Activated CD4-positive, alpha-beta T cell treated with anti-CD3 and anti-CD28 coated beads, Interleukin-2, Interleukin-6, amounts not matched to agents 100 ng/mL and 50 ng/mL, durations not matched to agents 16 hours and 8 hours (primary cell): ENCODE measurements at places on chromosomes 12 and 14.

DNA sequence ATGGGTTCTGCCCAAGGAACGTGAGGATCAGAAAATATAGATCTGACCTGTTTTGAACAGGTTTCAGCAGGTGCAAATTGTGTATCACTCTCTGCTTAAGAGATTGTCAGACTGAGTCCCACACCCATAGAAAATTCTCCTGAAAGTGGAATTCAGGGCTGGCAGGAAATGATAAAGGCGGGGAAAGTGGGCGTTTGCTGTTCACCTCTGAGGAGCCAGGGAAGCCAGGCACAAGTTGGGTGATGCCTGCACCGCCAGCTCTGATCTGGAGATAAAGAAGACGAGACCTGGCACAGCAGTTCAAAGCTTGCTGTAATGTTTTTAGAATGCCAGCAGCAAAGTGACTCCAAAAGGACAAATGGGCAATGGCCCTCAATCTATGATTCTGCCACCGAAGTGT, 356.5 kb upstream of the SOX5 start:
- no peak for DNase-seq

DNA sequence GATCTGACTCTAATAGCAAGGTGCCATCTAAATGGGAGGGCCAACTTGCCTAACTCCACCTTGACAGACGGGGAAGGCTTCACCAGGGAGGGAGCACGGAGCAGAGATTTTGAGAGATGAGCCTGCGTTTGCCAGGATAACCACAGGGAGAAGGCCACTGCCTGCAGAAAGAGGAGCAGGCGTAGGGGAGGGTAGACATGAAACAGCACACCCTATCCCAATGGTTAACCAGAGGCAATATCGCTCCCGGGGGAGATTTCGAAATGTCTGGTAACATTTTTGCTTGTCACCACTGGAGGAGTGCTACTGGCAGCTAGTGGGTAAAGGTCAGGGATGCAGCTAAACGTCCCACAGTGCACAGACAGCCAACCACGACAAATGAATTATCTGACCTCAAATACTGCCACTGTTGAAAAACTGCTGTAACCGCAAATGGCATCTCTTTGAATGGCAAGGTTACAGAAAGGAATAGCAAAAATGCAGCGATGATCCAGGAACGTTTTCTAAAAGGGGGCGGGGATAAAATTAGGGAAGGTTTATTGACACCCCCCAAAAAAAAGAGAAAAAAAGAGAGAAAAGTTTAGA, 126.0 kb upstream of the ATF7IP start:
- peak; percentile 71 for DNase-seq

DNA sequence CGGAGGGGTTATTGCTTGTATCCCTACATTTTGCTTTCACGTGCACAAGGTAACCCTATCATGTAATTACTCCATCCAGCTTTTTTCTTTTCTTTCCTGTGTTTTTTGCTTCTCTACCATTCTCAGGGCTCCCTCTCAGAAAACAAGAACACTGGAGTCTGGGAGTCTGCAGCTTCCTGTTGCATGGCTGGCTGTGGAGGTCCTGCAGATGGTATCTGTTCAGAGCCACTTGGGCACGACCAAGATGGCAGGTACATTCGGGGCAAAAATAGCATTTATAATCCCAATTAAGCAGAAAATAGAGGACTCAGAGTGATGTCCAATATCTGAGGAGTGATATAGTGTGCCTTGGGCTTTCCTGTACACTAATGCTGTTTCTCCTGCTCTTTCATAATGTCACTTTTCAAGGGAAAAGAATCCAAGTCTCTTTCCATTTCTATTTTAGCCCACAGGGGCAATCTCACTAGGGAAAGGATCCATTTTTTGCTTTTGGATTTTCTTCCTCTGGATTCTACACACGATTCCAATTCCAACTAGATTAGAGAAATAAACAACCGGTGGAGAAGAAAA, 3.2 kb upstream of the NUMB start:
- no peak for DNase-seq

DNA sequence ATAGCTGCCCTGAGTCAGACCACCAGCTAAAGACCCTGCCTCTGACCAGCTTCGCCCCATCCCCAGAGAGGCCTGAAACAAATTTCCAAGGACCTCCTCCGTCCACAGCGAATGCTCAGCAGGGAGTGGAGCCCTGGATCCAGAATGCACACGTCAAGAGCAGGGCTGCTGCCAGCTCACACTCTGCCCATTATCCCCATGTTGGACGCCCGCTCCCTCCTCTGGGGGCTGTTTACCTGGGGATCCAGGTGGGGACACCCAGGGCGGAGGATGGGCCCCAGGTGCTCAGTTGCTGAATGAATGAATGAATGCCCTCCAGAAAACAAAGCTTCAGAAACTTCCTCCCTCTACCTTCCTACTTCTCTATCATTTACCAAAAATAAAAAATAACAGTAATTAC, 18.1 kb downstream of the BCL11B start:
- no peak for DNase-seq

DNA sequence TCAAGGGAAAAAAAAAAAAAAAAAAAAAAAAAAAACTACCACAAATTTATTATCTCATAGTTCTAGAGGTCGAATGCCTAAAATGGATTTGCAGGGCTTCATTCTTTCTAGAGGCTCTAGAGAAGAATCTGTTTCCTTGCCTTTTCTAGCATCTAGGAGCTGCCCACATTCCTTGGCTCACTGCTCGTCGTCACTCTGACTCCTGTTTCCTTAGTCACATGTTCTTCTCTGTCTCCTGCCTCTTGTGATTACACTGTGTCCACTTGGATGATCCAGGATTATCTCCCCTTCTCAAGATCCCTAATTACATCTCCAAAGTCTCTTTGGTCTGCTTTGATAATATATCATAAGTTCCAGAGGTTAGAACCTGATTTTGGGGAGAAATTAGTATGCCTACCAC, 88.7 kb downstream of the HECTD1 start:
- DNase-seq: no peak

- DNase-seq: no peak
These were observed 40.4 kb downstream of the EGLN3 start for GRCh38 chr14:33910435-33910834.

DNA sequence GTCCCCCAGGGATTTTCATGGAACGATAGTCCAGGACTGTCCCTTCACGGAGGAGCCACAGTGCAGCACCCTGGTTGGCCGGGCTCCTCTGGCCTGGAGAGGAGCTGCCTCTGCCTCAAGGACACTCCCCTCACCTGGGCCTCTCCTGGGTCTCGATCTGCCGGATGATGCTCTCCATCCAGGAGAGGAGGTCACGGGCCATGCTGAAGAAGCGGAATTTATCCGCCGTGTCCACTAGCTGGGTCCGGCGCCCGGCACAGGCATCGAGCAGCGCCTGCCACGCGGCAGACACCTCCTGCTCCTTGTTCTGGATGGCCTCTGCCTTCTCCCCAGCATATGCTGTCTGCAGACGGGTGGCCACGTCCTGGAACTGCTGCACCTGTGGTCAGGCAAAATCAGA, 66.5 kb downstream of the PLEKHG3 start:
- DNase-seq: no peak

DNA sequence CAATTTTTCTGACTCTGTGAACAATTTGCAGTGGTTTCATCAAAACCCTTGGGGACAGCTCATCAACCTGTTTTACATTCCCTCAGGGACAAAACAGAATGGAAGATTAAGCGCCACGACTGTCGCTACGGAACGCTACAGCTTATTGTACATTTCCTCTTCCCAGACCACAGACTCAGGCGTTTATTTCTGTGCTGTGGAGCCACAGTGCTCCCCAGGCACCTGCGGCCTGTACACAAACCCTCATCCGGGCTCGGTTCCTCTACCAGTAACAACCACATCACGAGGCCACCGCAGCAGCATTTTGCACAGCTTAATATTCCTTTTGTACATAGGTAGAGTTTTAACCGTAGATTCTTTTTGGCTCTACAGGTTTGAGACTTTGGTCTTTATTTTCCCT, 397.4 kb upstream of the OR4E1 start:
- peak; percentile 57 for DNase-seq

DNA sequence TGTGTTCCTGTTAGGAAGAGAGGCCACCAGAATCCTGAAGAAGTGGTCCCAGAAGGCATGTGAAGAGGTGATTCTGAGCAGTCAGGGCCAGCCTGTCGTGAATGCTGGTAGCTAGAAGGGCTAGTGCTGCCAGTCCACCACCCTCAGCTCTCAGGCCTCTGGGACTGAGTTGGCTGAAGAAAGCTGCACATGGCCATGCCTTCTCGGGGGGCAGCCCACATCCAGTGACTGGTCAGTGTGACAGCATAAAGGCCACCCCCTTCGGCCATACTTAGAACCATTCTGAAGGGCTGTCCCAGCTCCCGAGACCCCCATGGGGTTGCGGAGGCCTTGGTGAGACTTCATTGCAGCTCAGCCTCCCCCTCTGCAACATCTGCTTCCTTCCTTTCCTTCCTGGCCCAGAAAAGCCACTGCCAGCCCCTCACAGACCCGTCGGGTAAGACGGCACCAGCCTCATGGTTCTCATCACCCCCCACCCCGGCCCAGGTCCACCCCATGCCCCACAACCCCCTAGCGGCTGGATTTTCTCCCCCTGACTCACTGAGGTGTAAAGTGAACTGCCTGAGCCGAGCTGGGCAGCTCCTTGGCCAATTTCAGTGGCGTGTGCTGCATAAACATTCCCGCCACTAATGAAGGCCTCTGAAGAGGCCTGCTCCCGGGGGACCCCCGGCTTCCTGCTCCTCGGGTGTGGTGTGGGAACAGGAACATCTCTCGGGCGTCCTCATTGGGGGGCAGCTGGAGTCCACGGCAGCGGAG, 49.5 kb upstream of the DIO3 start:
- DNase-seq: no peak

GRCh38 chr12:127148318-127148717, 1118.7 kb upstream of the TMEM132C start:
- no peak for DNase-seq

GRCh38 chr12:50060120-50060468, 2.7 kb downstream of the ASIC1 start:
- no peak for DNase-seq

DNA sequence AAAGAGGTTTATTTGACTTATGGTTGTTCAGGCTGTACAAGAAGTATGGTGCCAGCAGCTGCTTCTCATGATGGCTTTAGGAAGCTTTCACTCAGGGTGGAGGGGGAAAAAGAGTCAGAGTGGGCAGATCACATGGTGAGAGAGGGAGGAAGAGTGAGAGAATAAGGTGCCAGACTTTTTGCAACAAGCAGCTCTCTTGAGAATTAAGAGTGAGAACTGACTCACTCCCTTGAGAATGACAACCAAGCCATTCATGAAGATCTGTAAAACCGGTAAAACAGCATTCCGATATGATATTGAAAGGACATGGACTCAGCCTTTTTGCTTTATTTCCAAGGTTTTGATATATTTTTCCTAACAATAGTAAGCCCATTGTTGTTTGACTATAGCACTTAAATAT, 501.2 kb downstream of the GALC start:
- no peak for DNase-seq

- no peak for DNase-seq
These were observed 769 bp upstream of the SLC39A5 start for GRCh38 chr12:56229082-56229481.

- DNase-seq: no peak
These were observed 135.1 kb downstream of the NAV3 start for GRCh38 chr12:77965790-77966189.

DNA sequence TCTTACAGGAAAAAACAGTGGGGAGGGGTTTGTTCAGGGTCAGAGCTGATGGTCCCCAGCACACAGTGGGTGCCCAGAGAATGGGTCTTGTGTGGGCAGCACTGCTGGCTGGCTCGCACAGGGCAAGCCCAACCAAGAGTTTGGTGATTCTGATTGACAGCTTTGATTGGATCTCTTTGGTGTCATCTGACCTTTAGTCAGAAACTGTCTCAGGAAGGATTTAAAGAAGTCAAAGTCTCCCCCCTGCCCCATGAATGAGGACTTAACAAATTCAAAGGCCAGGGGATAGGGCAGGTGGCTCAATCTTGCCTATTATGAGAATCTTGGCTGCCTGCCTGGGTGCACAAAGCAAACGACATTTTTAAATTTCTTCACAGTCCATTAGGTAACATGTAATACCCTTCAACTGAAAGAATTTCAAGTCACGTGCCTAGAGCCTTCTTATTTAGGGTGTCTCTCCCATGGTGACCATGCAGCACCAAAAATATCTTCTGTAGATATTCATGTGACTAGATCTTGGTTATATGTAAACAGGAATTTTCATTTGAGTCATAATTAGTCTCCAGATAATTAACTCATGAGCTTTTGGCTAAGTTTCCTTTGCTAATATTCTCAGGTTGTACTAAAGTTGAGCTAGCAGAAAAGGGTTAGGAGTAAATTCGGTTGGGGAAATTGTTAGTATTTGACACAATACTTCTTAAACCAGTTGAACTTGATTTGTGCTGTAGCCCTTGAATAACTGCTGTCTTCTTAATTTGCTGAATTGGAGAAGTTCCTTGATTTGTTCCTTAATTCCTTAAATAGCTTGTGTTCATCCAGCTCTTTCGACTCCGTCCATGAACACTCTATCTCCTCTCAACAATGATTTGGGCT, 54.5 kb upstream of the HECTD1 start:
- no peak for DNase-seq

DNA sequence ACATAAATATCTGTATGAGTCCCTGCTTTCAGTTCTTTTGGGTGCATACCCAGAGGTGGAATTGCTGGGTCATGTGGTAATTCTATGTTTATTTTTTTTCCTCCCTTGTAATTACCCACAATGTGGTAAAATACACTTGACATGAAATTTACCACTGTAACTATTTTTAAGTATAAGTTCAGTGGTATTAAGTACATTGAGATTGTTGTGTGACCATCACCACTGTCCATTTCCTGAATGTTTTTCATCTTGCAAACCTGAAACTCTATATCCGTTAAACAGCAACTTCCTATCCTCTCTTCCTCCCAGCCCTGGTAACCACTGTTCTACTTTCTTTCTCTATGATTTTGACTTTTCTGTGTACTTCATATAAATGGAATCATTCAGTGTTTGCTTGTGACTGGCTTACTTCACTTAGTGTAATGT, 51.4 kb downstream of the BORCS5 start:
- peak; percentile 66 for DNase-seq

DNA sequence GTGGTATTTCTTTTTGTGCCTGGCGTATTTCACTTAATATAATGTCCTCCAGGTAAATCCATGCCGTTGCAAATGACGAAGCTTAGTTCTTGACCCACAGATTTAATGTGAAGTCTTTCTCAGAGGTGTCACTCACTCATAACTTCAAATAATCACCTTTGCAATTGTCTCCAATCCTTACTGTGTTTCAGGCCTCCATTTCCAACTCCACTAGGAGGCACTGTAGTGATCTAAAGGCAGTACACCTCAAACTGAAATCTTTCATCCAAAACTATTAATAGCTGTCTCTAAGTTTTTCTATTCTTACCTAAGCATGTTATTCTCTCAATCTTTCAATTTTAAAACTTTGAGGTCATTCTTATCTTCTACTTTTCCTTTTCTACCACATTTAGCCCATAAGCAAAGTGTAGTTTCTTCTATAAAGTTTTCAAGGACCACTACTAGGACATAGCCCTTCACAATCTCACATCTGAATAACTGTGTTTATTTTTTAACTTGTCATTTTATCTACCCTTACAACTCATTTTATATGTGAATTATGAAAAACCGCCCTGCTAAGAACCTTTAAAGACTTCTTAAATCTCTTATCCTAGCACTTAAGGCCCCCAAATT, 25.5 kb upstream of the FBXO34 start:
- peak; percentile 46 for DNase-seq

GRCh38 chr12:57772429-57773322, at the start of gene EEF1AKMT3:
TSS of gene EEF1AKMT3 (plus strand) at chr12:57772614. CDS start at chr12:57772725, 111 bp downstream.
- peak; percentile 63 for DNase-seq

GRCh38 chr12:12498210-12498609, 64.5 kb downstream of the DUSP16 start:
- no peak for DNase-seq

GRCh38 chr12:94689002-94689645, 38.8 kb upstream of the TMCC3 start:
- peak; percentile 39 for DNase-seq
